Stimulated activated naive CD8-positive, alpha-beta T cell treated with anti-CD3 and anti-CD28 coated beads, Interleukin-15, Interleukin-2, amounts not matched to agents 100 U/mL and 50 U/mL, for 24 hours (primary cell): ENCODE measurements at places on chromosomes 1 and 21.

DNA sequence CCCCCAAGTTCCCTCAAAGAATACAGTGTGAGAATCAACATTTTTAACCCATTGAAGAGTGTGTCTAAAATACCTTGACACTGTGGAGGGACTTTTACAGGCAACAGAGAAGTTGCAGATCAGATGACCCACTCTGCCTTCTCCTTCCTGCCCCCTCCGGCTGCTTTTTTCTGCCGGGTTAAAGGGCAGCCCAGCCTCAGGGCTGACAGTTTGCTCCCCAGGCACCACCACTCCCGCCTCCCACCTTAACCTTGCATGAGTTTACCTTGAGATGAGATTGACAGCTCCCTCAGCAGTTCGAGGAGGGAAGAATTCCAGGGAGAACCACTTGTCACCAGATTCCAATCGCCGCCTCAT lies 3.2 kb downstream of the MTHFR start:
- DNase-seq: no peak

GRCh38 chr1:163875927-163876320 lies 554.2 kb downstream of the NUF2 start:
- no peak for DNase-seq

- DNase-seq: no peak
Measured at GRCh38 chr1:203128716-203129500, 1.4 kb downstream of the ADORA1 start.

DNA sequence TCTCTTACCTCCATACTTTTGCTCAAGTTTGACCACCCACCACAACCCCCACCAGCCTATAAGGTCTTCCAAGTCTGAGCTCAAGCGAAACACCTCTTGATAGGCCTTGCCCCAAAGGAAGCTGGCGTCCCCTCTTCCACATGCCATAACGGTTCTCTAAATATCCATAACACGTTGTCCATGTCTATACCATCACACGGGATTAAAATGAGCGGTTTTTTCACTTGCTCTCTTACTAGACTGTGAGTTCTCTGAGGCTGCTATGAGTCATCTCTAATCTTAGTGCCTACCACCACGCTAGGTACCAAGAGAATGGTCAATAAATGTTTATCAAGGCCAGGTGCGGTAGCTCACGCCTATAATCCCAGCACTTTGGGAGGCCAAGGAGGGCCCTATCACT lies 41.0 kb downstream of the WASF2 start:
- no peak for DNase-seq

GRCh38 chr1:3925256-3925655 lies 25.2 kb upstream of the C1orf174 start:
- no peak for DNase-seq

GRCh38 chr1:15883326-15883725 lies 35.8 kb downstream of the SPEN start:
- DNase-seq: no peak

GRCh38 chr1:118204105-118204504 lies 19.1 kb upstream of the SPAG17 start:
- DNase-seq: no peak

DNA sequence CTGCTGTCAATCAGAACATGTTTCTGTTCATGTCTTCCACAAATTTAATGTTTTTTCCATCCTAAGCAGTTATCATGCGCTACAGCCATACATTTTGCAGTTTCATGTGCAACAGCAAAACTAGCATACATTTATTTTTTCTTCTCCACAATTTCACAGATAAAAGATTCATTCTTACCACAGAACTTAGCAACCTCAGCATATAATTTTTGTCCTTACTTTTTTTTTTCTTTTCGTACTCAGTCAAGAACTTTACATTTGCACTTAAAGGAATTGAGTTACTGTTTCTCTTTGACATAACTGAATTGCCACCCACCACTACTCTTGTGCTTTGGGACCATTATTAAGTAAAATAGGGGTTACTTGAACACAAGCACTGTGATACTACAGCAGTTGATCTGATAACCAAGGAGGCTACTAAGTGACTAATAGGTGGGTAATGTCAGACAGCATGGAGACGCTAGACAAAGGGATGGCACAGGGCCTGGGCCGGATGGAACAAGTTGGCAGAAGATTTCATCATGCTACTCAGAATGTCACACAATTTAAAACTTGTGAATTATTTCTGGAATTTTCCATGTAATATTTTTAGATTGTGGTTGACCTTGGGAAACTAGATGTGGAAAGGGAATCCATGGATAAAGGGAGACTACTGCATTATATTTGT lies 50.2 kb upstream of the LHX8 start:
- DNase-seq: no peak

DNA sequence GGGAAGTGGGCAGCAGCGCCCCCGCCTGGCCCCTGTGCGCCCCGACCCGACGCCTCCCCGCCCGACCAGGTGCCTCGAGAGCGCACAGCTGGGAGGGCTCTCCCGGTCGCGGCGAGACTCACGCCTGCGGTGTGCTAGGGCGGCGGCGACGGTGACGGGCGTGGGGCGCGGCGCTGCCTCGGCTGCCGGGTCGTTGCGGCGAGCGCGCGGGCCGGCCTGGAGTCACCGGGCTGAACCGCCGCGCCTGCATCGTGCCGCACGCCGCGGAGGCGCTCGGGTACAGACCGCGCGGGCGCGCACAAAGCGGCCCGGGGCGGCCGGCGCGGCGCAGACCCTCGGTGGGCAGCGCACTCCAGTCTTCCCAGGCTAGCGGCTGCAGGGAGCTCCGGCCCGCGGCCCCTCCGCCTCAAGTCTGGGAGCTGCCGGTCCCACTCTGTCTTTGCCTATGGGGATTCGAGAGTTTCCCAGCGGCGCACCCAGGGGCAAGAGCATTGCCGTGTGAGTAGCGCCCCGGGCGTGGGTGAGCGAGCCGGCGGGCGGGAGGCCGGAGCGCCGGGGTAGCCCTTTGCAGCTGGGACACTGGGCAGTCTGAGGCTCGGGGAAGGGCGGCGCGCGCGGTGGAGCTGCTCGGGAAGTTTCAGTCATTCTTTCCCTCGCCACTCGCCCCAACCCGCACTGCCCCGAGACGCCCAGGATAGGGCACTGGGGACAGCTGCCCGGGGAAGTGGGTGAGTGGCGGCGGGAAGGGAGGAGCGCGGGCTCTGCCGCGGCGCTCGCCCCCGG lies at the start of gene SLC35F3:
Gene SLC35F3, plus strand, starts transcription at position 44 of the 783 bp plus-strand sequence.
- peak; percentile 24 for DNase-seq

GRCh38 chr1:226029093-226029496 lies 30.0 kb upstream of the SDE2 start:
- DNase-seq: peak; percentile 17

- no peak for DNase-seq
Measured at GRCh38 chr1:51660580-51660979, 43.7 kb downstream of the OSBPL9 start.

GRCh38 chr1:230326971-230327891 lies 98.9 kb downstream of the PGBD5 start:
- no peak for DNase-seq

DNA sequence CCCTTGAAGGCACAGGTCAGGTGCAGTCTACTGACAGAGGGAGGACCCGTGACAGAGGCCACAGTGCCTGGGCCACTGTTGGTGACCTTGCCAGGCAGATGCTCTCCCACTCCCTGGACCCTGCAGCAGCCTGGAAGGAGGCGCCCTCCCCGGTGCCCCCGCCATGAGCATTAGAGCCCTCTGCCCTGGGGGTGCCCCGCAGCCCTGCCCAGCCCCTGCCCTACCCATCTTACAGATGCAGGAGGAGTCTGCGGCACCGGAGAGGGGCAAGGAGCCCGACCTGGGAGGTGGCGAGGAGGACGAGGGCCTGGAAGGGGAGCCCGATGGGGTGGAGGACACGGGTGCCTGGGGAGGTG lies 9.7 kb upstream of the SMIM1 start:
- no peak for DNase-seq

DNA sequence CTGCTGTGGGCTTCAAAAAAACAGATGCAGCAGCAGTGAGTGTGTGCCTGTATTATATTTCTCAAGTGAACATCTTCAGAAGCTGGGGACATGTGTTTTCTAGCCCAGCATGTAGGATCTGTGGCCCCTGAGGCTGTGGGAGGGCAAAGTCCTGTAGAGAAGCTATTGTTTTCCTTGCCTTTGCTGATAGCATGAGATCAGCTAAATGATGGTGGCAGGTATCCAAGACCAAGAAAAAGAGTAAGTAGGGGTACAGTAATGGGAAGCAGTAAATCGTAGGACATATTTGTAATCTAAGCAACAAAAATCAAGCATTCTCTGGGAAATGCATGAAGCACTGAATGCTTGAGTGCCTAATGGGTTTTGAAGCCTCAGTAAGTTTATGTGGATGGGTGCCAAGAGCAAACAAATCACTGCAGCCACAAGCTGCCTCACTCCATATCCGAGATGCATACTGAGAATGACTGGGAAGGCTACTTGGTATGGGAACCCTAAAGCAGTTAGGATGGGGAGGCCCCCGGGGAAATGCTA lies 98.3 kb downstream of the CD58 start:
- no peak for DNase-seq

DNA sequence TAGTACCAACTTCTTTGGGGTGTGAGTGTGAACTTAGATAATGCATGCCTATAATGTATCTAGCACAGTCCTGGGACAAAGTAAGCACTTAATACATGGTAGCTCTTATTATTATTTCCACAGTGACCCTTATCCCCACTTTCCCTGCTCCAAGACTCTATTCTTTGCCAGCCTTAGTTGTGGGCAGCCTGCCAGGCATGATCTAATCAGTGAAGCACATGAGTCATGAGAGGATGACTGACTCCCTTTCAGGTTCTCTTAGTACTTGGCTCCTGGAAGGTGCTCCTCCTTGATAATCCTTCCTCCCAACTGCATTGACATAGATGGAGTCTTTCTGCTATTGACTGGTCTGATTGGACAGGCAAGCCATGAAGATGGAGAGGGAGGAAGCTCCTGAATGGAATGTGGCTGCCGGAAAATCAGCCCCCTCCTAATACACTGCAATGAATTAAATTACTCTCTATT lies 17.4 kb upstream of the GNG12 start:
- peak; percentile 10 for DNase-seq

DNA sequence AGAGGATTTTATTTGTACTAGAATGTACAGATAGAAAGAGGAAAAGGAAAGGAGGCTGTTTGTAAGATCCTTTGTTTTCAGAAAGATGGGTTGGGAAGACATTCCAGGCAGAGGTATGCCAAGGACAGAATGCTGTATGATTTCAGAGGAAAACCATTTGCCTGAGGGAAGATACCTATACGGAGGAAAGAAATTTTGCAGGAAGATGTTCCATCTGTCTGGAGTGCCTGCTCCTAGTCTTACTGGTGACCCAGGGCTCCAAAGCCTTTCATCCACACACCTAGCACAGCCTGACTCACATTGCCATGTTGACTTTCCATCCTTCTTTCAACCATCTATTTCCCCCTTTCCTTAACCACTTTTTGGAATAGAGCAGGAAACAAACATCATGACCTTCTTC lies 18.2 kb downstream of the SAMD13 start:
- no peak for DNase-seq

DNA sequence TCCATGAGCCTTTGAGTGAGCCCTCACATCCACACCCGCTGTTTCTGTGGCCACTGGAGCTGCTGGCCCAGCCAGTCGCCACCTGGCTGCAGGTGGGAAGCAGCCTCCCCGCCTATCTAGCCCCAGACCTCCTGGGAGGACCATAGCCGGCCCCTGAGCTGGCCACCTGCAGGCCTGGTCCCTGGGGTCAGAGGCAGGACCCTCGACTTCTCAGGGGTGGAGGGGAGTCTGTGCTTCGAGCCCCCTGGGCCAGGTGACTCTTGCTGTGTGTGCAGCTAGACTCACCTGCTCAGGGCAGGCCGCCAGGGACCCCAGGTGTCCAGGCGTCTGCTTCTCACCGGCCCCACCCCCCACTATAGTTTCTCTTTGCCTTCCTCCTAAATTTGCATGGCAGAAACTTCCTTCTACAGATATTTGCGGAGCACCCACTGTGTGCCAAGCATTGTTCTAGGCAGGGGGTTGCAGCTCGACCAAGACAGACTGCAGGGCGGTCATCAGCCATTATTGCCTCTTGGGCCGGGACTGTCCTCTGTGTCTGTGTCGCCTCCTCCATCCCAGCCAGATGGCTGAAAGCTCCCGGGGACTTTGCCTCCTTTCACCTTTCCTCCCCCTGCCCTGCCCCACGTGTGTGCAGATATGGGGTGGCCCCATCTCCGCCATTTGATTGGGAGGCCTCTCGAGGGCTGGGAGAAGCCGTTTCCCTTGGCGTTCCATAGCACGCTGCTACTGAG lies 27.3 kb downstream of the SPSB1 start:
- DNase-seq: no peak

GRCh38 chr1:155026154-155026553 lies 7.4 kb downstream of the DCST2 start:
- DNase-seq: no peak

GRCh38 chr1:247639381-247639981 lies 34.1 kb downstream of the OR2G3 start:
- peak; percentile 38 for DNase-seq

DNA sequence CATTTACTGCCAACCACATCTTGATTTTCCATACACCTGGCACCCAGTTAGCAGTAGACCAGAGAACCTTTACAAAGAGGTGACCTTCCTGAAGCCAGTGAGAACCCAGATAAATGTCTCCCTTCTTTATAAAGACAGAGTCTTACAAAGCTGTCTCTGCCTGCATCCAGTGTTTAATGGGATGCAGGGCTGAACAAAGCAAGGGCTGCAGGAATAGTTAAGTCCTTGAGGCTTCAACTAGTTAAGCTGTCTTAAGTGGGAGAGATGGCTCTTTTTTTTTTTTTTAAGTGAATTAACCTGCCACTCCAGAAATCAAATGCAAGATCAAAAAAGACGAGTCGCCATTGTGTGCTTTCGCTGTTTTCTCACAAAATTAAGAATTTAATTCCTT lies 1.5 kb downstream of the AHCYL1 start:
- no peak for DNase-seq

DNA sequence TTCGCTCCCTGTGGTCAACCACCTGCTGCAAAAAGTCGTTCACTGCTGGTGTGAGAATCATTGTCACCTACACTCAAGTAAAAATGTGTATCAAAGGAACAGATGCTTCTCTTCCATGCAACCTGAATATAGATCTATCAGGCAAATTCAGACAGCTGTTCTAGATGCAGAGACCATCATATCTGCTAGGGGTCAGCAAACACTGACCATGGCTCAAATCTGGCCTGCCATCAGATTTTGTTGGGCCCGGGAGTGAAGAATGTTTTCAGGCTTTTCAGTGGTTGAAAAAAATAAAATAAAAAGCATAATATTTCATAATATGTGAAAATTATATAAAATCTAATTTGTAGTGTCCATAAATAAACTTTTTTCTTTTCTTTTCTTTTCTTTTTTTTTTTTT lies 199.6 kb downstream of the RGS7 start:
- DNase-seq: no peak

DNA sequence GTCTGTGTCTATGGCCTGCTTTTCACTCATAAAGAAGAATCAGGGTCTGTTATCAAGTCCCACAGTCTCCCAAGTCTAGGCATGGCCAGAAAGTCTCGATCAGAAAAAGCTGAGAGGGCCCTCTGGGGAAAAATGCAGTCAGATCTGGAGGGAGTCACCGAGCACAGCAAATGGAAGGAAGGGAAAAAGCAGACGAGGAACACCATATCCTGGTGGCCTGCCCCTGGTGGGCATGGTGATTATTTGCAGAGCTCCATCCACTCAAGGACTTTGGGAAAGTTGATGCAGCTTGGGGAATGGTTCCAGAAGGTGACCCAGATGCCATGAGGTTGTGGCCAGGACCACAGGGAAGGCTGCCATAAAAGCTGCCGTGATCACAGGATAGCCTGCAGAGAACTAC lies 189.1 kb downstream of the CLIC6 start:
- DNase-seq: no peak
